ENCODE measurements at places on chromosomes 2 and 18.
A peak's percentile ranks its signal among the peaks of the same experiment; 100 is the strongest.

DNA sequence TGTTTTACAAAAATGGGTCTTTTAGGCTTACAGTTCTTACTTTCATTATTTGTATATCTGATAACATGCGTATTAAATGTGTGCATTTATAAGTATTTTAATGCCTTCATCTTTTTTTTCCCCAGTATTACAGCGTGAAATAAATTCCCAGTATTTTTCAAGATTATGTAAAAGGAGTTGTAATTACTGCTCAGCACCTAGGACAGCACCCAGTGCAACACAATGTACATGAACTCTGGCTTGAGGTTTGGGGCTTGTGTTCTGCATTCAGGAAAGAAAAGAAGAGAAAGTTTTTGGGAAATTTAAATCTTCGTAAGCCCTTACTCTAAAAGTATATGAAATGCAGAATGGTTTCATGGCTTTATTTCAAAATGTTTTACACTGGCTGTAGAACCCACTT is 16.7 kb downstream of the ZNF638 start:
- DNase-seq, result no peak

DNA sequence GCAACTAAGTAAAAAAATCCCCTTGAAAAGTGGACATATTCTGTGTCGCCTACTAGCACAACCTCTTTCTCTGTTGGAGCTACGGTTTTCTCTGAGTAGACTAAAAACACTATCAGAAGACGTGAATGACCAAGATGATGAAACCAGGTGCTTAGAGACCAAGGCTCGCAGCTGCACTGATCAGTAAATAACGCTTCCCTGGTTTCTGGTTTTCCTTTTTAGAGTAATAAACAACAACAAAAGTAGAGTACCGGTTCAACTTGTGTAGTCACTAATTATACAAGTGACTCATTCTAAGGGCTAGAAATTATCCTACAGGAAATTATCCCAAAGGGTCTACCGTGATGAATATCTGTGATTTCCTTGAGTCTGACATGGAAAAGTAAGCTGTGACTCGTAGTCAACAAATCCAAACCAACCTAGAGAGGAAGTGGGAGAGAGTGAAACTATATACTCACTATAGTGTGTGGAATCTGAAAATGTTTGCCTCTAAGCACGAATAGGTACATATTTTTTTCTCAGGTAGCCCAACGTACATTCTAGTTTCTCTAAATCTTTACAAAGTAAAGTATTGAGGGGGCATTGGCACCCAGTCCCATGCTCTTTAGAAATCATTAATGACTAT is 17.8 kb downstream of the RASGRP3 start:
- DNase-seq, result no peak

GRCh38 chr2:121866789-121867188 is 111.3 kb downstream of the TSN start:
- DNase-seq, result no peak

GRCh38 chr2:974054-974453 is 23.4 kb downstream of the SNTG2 start:
- no peak for DNase-seq

GRCh38 chr2:71129114-71129901 is 721 bp downstream of the MCEE start:
- DNase-seq, result no peak

DNA sequence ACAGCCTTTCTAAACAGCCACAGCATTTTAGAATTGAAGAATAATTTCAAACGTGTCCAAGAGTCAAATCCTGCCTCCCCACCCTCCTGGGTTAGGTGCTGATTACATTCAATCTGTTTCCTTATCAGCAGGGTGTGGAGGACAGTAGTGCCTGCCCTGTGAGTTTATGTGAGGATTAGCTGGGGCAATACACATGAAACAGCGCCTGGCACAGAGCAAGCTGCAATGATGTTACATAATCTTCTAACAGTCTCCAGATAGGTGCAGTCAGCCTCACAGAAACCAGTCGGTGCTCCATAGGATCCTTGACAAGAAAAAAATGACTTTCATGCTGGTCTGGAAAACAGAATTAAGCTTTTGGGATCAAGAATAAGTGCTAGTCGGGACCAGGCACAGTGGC is 91.7 kb upstream of the ITGA6 start:
- DNase-seq, result no peak

DNA sequence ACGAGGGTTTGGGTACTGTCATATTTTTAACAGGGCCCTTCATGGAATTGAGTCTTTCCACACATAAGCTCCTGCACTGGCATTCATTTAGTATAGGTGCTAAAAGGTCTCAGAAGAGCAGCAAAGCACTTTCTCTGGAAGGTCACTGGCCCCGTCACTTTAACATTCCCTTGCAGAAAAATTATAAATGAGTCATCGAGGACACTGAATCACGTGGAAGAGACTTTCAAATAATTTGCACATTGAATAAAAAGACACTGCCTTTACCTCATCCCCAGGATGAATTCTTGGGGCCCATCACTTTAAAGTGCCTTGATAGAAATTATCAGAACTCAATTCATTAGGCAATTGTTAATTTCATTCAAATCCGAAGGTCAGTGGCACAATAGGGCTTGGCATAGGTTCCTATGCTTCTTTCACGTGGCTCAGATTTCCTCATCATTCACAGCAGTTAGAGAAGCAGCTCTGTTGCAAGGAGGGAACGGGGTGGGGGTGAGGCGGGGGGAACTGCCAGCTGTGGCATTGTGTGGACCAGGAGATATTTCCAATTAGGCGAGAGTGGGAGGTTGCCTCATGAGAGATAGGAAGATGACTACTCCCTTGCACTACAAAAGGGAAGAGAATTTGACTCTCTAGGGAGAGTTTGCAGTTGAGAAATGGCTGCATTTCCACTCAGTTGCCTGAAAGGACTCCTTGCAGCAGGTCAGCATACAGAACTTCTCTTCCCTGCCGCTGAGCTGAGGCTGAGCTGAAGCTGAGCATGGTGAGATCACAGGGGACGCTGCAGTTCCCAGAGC is 86.3 kb upstream of the NPAS2 start:
- no peak for DNase-seq

GRCh38 chr2:120301284-120301683 is 44.7 kb upstream of the INHBB start:
- DNase-seq, result no peak

GRCh38 chr2:42268528-42269151 is 92.4 kb downstream of the COX7A2L start:
- no peak for DNase-seq

- DNase-seq, result no peak
These were observed 3.9 kb upstream of the SP5 start for GRCh38 chr2:170711196-170711773.

DNA sequence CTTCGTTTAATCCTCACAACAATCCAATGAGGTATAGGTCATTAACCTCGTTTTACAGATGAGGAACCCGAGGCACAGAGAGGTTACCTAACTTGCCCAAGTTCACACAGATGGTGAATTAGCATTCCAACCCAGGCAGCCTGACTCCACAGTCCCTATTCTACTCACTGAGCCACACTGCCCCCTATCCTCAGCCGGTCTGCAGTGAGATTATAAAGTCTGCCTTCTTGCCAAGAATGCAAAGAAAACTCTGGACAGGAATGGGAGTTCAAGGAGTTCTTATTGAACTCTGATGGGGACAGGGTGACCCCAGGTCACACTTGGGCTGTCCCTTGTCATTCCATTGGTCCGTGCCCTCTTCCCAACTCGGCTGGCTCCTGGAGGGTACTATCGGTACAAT is 118.1 kb upstream of the MSH6 start:
- no peak for DNase-seq

- no peak for DNase-seq
These were observed 206.1 kb downstream of the RAB3GAP1 start for GRCh38 chr2:135258193-135258592.

GRCh38 chr2:136377423-136378382 is 259.8 kb upstream of the CXCR4 start:
- no peak for DNase-seq

DNA sequence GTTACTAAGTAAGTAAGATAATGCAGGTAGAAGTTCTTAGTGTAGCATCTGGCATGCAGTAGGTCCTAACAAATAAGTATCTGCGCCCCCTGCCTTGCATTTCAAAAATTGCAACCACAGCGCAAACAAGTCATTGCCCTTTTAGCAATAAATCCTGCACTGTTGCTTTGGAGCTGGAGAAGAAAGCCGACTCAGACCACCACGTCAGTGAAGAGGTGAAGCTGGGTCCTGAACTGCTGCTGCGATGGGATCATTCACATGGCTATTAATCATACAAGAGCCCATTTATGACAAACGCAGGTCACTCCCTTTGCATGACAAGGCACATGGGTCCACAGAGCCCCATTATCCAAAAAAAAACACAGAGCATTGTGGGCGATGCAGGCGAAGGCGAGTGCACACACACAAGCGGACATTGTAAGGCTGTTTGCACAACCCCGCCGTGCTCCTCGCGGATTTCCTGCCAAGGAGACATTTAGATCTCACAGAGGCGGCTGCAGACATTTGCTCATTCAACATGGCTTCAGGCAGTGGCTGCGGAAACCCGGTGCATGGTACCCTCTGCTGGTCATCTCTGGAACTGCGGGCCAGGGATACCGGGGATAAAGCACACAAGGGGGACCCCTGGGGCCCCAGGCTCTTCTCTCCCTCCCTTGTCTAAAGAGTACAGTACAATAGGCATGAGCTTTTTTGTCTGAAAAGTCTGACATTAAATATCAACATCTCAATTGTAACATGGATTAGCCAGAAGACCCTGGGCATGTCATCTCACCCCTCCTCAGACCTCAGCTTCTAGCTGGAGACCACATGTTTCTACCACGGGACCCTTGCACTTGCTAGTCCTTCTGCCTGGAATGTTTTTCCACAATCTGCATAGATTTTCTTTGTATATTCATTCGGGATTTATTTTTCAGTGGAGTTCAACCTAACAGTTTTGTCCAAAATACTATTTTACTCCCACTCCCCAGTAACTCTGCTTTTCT is 56.7 kb downstream of the CYRIA start:
- peak; percentile 76 for DNase-seq

DNA sequence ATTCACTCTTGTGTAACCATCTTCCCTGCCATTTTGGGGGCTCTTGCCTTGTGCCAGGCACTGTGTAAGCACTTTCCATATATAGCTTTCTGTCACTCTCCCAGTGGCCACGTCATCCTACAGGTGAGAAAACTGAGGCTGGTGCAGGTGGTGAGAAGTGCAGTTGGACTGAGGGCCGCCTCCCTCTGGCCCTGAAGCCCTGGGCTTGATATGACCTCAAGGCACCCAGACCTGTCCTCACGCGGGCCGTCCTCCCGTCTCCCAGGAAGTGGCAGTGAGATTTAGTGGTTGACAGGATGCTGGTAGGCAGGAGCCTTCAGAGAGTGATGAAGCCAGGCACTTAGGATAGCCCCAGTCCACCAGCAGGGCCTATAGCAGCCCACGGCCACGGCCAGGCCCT is 30.5 kb downstream of the MAL start:
- DNase-seq, result no peak

DNA sequence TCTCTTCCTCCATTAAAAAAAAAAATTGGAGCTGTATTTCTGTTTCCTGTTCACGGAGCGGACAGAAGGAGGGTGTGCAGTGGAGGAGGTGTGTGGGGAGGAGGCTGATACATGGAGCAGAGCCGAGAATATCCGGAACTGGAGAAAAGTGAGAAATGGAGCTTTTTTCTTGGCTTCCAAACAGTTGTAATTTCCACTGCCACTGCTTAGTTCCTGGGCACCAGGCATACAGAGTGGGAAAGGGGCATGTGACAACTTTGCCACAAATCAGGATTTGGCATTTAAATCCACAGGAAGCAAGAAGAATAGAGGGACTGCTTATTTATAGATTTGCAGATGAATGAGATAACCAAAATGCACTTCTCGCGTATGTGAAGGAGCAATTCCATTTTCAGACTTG is 71.2 kb downstream of the BCL11A start:
- DNase-seq, result no peak

- no peak for DNase-seq
These were observed 181.4 kb downstream of the BARD1 start for GRCh38 chr2:214628091-214628490.

DNA sequence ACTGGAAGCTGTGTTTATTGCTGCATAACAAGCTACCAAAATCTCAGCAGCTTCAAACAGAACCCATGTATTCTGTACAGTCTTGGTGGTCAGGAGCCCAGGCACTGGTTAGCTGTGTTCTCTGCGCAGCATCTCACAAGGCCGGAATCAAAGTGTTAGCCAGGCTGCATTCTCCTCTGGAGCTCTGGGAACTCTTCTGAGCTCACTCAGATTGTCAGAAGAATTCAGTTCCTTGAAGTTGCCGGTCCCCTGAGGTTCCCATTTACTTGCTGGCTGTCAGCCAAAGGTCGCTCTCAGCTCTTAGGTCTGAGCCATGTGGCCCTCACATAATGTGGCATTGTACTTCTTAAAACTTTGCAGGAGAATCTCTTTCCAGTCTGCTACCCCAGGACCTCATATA is 123.6 kb upstream of the SMIM21 start:
- no peak for DNase-seq

DNA sequence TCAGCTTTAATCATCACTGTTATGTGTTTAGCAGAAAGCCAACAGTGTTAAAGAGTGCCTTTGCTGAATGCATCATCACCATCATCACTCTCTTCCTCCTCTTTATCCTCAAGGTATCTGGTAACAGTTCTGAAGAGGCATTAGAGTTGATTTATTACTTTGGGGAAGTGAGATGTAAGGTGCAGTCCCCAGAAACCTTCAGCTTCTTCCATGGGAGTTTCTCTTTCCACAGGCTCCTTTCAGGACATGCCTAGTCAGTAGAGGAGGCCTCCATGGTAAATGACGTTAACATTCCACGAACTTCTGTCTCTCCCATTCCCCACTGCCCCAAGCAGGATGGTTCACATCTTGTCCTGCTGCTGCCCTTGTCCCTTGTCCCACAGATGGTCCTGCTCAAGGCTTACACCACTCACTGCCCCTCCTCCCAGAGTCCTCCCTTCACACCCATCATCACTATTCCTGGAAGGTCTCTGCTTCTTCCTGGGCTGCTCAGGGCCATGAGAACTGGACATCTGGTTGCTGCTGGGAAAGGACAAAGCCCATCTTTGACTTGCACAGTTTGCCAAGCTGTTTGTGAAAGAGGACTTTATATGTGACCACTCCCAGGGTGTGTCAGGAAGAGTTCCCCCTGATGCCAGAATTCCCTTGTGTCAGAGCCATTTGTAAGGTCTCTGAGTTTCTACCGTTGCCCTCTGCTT is 5.3 kb upstream of the REG1A start:
- DNase-seq, result no peak

- DNase-seq, result no peak
These were observed 4.4 kb downstream of the ANKRD44 start for GRCh38 chr2:197306024-197306695.

DNA sequence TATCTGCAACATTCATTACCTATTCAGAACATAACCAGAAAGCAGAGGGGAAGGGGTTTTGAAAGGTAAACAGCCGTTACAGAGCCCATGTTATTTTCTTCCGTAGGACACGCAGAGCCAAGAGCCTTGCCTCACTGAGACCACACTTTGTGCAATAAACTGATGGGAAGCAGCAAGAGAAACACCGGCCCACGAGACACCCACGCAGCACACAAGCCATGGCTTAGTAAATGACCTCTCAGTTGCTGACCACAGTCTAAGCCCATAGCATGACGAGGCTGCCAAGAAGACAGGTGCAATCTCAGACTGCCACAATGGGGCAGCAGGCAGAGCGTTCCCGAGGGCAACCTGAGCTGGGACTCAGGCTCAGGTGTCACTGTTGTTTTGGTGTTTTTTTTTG is 59.6 kb downstream of the CABYR start:
- no peak for DNase-seq

All from amygdala (tissue), 56 donors.